ENCODE measurements at places on chromosomes 11 and 22. TPM values are rescaled to one million over a fixed set of nuclear protein-coding genes. Genes with fewer than 3 reads are reported as not detected.

OSBP2 gene
- total RNA-seq, result 1.4 TPM

UCP3 gene
- total RNA-seq, result 0.65 TPM

PTPRCAP gene
- total RNA-seq, result 0.11 TPM

C22orf23 gene
- total RNA-seq, result 0.43 TPM

APOBEC3G gene
- 20.0 TPM for total RNA-seq

UBQLN3 gene
- 0.13 TPM for total RNA-seq

ARVCF gene
- total RNA-seq, result 25.2 TPM

SCN3B gene
- total RNA-seq, result 0.11 TPM

OR6X1 gene
- total RNA-seq, result not detected

IL10RA gene
- 0.78 TPM for total RNA-seq

BDNF gene
- total RNA-seq, result 5.0 TPM

NLRP14 gene
- total RNA-seq, result 0.13 TPM

PCF11 gene
- total RNA-seq, result 49.7 TPM

CATSPER1 gene
- total RNA-seq, result 0.43 TPM

VSIG10L2 gene
- total RNA-seq, result 0.39 TPM

SCN2B gene
- total RNA-seq, result 3.4 TPM

CBLIF gene
- not detected for total RNA-seq

SCGB2A2 gene
- not detected for total RNA-seq

SAA4 gene
- not detected for total RNA-seq

SLCO2B1 gene
- total RNA-seq, result not detected

MPZL3 gene
- total RNA-seq, result 6.9 TPM

TYR gene
- not detected for total RNA-seq

SLC7A4 gene
- total RNA-seq, result not detected

PRR33 gene
- not detected for total RNA-seq

OR8A1 gene
- not detected for total RNA-seq

CASP12 gene
- total RNA-seq, result 0.22 TPM

TRIM22 gene
- total RNA-seq, result 39.1 TPM

XKR3 gene
- not detected for total RNA-seq

AGBL2 gene
- 0.78 TPM for total RNA-seq

CCDC179 gene
- not detected for total RNA-seq

NRXN2 gene
- 2.6 TPM for total RNA-seq

LRRC55 gene
- not detected for total RNA-seq

SUN2 gene
- total RNA-seq, result 69.3 TPM

FBXO7 gene
- total RNA-seq, result 84.0 TPM

PRG3 gene
- not detected for total RNA-seq

APOL1 gene
- 29.0 TPM for total RNA-seq

KRTAP5-11 gene
- not detected for total RNA-seq
